ENCODE measurements at places on chromosomes 7 and 10.

- DNase-seq = no peak
These were observed 25.3 kb downstream of the EN2 start for GRCh38 chr7:155483245-155483644.

GRCh38 chr7:77288676-77289320, 89.2 kb upstream of the FGL2 start:
- DNase-seq = no peak

DNA sequence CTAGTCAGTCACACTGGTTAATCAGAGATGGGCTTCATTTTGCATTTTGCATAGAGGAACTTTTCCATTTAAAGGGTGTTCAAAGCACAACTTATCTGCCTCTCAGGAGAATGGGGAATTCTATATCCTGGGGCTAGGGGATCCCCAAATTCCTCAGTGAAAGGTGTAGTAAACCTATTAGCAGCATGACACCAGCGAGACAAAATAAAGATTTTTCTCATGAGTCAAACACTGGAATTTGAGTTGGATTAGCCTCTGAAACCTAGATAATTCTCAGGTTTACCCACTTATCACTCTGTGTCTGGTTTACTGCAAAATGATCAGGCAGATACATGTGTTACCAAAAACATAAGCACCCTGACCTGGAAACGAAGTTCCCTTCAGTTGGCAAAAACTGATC, 2.1 kb downstream of the AFAP1L2 start:
- DNase-seq = no peak

DNA sequence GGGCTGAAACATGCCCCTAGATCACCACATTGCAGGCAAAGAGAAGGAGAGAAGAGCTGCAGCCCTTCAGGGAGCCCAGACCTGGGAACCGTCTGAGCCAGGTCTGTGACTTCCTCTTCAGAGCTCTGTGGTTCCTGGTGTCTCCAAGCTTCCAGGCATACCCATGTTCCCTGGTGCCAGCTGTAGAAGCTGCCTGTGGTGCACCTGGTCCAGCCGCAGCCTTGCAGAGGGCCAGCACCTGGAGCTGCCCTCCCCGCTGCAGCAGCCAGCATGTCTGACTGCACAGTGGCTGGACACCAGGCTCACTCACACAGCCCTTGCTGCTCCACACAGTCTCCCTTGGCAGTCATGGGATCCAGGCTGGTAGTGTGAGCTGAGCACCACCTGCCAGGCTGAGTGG, 33.6 kb downstream of the C7orf25 start:
- DNase-seq = no peak

GRCh38 chr10:30840395-30841050, 191.1 kb downstream of the ZNF438 start:
- no peak for DNase-seq

DNA sequence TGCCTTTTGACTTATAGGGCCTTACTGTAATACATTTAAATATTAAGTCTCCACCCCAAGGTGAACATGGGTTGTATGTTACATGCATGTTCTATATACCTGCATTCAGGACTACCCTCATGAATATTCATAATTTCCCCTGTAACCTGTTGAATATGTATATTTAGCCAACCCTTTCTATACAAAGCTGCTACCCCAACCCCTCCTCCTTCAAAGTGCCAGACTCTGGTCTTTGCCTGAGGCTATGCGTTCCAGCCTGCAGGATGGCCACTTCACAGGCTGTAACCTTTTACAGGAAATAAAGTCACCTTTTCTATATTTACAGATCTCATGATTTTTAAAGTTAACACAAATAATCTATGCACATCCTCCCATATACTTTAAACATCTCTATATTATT, 10.1 kb upstream of the UNC5B start:
- DNase-seq = no peak

- DNase-seq = no peak
These were observed 537.6 kb downstream of the LRMDA start for GRCh38 chr10:75969031-75969430.

- no peak for DNase-seq
These were observed 4.2 kb upstream of the HOXA10 start for GRCh38 chr7:27178366-27178765.

DNA sequence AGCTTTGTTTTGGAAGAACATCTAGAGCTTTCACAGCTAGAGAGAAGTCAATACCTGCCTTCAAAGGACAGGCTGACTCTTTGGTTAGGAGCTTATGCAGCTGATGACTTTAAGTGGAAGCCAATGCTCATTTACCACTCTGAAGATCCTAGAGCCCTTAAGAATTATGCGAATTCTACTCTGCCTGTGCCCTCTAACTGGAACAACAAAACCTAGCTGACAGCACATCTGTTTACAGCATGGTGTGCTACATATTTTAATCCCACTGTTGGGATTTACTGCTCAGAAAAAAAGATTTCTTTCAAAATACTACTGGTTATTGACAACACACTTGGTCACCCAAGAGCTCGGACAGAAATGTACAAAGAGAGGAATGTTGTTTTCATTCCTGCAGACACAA, 57.3 kb downstream of the PALS2 start:
- no peak for DNase-seq

DNA sequence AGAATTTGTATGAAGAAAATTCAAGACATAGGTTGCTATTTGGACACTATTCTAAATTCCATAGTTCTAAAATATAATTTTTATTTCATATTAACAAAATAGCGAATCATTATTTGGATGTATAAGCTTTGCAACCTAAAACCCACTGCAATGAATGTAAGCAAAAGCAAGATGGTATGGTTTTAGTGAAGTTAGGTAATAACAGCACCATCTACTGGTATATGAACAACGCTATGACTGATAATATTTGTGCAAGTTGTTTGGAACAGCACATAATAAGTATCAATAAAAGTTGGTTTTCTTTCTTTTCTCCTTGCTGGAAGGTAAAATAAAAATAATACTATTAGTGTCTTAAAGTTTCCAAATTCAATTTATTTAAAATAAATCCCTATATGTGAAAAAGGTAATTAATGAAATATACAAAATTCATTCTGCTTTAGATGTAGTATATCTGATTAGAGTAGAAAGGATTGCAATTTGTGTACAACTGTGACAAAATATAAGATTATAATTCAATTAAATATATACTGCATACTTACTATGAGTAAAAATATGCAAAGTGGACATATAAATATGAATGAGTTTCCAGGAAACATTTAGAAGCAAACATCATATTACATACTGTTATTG, 79.0 kb upstream of the LSM8 start:
- DNase-seq = no peak

DNA sequence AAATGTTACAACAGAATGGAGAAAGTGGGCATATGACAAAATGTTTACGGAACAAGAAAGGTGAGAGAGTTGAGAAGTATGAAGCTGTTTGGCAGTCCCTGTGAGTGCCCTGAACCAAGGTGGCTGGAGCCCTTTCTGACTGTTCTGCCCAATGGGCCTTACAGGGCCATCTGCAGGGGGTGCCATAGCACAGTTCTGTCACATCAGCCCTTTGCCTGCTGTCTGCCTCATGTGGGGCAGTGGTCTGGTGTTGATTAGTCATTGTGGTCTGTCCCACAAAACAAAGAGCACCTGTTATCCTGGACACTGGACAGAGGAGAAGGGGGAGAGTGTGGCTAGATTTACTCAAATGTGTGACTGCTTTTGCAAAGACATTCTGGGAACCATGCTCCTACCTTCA, 51.5 kb upstream of the OSBPL3 start:
- no peak for DNase-seq

Measured in A549 (cell line).